ENCODE measurements at places on chromosomes 12 and 14.
A peak's percentile ranks its signal among the peaks of the same experiment; 100 is the strongest.

DNA sequence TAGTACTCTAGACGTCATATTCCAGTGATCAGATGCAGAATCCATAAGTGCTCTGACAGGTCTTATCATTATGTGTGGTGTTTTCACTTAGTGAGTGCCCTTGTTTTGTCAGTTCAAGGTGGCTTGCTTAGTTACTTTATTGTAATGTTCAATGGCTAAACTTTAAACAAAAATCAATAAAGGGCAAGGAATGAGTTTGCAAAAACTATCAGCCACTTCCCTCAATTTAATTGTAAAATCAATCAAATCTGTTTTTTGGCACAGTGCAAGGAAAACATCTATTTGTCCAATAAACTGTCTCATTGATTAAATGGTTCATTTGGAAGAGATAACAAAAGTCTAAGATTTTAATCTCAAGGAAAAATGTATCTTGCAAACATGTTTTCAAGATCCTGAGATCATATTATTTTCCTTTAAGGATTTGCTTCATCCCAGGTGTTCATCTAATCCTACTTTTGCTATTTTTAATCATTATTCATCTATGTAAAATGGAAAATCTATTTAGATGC, 59.6 kb upstream of the EEA1 start:
- no peak for DNase-seq

DNA sequence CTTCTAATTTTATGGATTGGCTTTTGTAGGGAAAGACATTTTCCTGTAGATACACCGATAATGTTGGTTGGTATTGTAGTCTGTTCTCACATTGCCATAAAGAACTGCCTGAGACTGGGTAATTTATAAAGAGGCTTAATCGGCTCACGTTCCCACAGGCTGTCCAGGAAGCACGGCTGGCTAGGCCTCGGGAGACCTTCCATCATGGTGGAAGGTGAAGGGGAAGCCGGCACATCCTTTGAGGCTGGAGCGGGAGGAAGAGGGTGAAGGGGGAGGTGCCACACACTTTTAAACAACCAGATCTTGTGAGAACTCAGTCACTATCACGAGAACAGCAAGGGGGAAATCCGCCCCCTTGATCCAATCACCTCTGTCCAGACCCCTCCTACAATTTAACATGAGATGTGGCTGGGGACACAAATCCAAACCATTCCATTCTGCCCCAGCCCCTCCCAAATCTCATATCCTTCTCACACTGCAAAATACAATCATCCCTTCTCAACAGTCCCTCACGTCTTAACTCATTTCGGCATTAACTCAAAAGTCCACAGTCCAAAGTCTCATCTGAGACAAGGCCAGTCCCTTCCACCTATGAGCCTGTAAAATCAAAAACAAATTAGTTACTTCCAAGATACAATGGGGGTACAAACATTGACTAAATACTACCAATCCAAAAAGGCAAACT, 66.7 kb upstream of the EIF5 start:
- no peak for DNase-seq

GRCh38 chr14:70811050-70811449, 1.7 kb upstream of the MAP3K9 start:
- DNase-seq = no peak

DNA sequence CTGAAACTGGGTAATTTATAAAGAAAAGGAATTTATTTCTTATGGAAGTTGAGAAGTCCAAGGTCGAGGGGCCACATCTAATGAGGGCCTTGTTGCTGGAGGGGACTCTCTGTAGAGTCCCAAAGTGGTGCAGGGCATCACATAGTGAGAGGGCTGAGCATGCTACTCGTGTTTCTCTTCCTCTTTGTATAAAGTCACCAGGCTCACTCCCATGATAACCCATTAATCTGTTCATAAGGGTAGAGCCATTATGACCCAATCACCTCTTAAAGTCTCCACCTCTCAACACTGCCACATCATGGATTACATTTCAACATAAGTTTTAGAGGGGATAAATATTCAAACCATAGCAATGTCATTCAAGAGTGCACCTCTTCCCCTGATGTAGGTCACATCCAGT, 79.1 kb upstream of the ATP2B1 start:
- DNase-seq = no peak

DNA sequence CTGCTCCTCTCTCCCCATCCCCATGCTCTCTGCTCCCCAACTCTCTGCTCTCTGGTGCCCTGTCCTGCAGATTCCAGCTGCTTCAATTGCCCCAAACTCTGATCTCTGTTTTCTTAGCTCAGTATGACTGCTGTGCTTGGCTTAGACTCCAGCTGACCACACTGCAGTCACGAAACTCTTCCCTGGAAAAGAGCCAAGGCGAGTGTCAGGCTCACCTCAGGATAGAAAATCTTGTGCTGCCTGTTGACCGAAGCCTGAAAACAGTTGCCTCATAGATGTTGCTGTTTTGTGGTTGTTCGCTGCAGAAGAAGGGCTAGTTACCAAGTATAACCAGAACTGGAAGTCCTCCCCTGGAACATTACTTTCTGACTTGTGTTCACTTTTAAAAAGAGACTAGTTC, 6.7 kb upstream of the STON2 start:
- DNase-seq = peak; percentile 11

DNA sequence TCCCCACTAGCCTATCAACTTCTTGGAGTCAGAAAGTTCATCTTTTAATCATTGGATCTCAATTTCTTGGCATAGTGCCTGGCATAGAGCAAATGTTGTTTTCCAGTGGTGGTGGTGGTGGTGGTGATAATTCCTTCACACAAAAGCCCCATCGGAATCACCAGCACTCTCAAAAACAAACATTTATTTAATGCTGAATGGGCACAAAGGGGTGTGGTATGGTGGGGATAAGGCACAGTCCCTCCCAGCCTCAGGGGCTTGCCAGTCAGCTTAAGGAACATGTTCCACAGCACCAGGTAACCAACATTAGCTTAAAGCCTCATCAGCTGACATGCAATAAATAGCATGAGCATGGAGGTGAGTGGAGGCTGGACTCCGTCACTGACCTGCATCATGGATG, 56.6 kb downstream of the KCNK10 start:
- DNase-seq = no peak

DNA sequence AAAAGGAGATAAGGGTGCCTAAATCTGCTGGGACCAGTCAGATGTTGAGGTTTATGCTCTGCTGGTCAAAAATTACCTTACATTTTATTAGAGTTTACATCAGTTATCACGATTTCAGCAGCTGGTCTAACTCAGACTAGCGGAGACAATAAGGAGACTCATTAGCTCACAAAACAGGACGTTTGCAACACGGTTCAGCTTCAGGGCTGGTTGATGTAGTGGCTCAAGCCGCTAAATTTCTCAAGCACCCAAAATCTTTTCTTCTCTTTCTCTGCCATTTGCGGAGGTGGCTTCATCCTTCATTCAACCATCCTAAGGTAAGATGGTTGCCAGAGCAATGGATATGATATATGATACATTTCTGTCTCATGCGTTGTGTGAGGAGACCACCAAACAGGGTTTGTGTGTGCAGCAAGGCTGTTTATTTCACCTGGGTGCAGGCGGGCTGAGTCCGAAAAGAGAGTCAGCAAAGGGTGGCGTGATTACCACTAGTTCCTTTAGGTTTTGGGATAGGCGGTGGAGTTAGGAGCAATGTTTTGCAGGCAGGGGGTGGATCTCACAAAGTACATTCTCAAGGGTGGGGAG, 30.3 kb upstream of the CLIP1 start:
- no peak for DNase-seq

DNA sequence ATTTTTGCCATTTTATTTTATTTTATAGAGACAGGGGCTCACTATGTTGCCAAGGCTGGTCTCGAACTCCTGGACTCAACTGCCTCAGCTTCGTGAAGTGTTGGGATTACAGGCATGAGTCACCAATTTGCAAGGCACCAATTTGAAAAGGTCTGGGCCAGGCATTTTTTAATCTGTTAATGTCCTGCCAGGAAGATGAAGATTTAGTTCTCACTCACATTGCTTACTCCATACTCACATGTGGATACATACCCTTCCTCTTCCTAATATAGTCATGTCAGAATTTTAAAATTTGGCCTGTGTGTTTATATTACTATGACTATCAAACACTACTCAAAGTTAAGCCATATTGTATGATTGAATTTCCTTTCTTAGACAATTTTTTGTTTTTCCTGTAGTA, 15.3 kb upstream of the EML1 start:
- no peak for DNase-seq

DNA sequence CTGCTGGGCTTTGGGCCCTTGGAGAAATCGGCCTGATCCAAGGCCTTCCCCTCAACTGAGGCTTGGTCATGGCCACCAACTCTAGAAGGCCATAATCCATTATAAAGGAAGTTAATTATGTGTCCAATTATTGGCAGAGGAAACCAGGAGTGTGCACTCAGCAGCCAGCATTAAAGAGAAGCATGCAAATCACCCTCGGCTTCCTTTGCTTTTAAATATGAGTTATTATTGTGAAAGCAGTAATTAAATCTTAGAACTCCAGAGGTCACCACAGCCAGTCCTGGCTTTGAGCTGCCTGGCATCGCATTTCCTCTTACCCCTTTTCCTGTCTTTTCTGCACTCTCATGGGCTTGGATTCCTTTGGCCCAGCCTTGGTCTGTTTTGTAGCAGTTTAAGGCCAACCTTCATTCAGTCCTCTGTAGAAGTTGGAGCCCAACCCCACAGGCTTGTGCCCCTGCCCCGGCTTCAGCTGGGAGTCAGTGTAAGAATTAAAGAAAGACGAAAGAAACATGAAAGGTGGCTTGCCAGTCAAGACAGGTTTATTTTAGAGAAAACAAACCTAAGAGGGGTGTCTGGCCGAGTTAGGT, 14.7 kb upstream of the KRT86 start:
- peak; percentile 35 for DNase-seq

GRCh38 chr12:88578276-88579160, 1.8 kb downstream of the KITLG start:
- peak; percentile 68 for DNase-seq

DNA sequence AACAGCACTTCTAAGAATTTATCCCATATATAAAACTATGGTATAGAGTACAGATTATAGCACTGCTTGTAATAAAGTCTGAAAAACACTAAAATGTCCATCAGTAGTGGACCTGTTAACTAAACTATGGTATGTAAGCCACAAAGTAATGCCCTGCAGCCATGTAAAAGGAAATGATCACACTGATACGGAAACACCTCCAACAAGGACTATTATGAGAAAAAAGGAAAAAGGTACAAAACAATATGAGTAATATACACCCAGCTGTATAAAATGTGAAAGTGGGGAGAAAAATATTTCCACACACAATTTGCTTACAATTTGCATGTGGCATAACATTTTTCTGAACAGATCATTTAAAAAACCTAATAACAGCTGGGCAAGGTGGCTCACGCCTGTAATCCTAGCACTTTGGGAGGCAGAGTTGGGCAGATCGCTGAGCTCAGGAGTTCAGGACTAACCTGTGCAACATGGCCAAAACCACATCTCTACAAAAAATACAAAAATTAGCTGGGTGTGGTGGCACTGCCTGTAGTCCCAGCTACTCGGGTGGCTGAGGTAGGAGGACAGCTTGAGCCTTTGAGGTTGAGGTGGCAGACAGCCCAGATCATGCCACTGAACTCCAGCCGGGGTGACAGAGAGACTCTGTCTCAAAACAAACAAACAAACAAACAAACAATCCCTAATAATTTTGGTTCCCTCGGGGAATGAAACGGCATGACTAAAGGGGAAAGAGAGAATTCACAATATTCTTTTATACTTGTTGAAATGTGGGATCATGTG, 250.5 kb downstream of the MED13L start:
- no peak for DNase-seq

DNA sequence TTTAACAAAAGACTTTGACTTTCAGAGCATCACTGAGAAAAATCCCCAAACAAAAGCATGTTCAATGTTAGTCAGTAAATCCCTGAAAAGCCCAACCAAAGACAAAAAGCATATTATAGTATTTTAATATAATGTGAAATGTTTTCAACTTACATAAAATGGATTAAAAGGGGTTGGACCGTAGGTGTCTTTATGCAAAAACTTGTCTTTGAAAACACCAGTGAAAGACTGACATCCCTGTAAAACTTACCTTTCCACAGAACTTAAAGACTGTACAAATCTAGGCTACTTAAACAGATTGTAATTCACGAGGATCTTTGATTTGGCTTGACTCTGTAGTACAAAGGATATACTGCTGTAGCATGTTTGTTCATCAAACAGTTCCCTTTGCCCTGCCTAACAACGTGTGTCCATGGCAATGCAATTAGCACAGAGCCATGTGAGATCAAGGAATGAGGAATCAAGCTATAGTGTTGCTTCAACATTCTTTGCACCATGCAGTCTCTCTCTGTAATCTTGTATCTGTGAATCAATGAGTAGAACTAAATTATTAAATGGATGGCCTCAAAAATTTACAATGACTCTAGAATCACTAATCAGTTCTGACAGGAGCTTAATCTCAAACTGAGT, 138.5 kb upstream of the SYT1 start:
- peak; percentile 92 for DNase-seq

GRCh38 chr12:67640863-67641262, 7.7 kb upstream of the DYRK2 start:
- no peak for DNase-seq

GRCh38 chr12:26740991-26741390, 92.0 kb downstream of the ITPR2 start:
- peak; percentile 84 for DNase-seq

DNA sequence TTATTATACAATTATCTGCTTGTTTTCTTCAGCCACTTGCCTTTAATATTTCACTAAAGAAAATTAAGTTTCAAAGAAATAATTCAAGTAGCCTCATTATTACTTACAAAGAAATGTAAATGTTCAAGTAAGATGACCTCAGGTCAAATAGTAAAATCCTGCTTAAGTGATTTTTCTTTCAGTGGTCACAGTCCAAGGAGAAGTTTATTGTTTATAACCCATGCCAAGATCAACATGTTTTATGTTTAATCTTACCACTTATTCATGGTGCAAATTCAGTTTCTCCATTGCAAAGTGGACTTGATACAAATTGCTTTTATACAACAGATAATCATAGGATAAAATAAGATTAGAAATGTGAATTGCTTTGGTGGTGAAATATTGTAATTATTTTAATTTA, 370.2 kb upstream of the FLRT2 start:
- no peak for DNase-seq

- DNase-seq = no peak
Measured at GRCh38 chr14:95253039-95253630, 66.6 kb downstream of the CLMN start.

- no peak for DNase-seq
Measured at GRCh38 chr14:83287300-83287699, 1753.6 kb upstream of the SEL1L start.

GRCh38 chr12:114769634-114770033, 85.7 kb upstream of the TBX3 start:
- DNase-seq = no peak

- DNase-seq = no peak
Measured at GRCh38 chr14:49792618-49793017, 24.7 kb downstream of the KLHDC2 start.

- no peak for DNase-seq
Measured at GRCh38 chr12:52267699-52268098, 6.7 kb upstream of the KRT86 start.

GRCh38 chr12:1806301-1807086, 13.9 kb upstream of the LRTM2 start:
- no peak for DNase-seq

- DNase-seq = no peak
Measured at GRCh38 chr14:24741871-24742270, 107.9 kb upstream of the GZMB start.

- no peak for DNase-seq
Measured at GRCh38 chr14:63535918-63536317, 7.3 kb downstream of the PPP2R5E start.

- DNase-seq = no peak
Measured at GRCh38 chr12:23525450-23526072, 423.9 kb downstream of the SOX5 start.

- DNase-seq = no peak
Measured at GRCh38 chr12:100976735-100977134, 182.2 kb downstream of the ANO4 start.

GRCh38 chr12:105480162-105480561, 149.7 kb downstream of the C12orf75 start:
- no peak for DNase-seq
